ENCODE measurements at places on chromosomes 3 and 15. TPM values are rescaled to one million over a fixed set of nuclear protein-coding genes. Genes with fewer than 3 reads are reported as not detected.

The CSTA gene
- not detected for total RNA-seq

The INSYN1 gene
- total RNA-seq, result 0.26 TPM

The PLA1A gene
- total RNA-seq, result 0.92 TPM

The GPR149 gene
- total RNA-seq, result not detected

The CDC25A gene
- 15.8 TPM for total RNA-seq

The PLSCR2 gene
- total RNA-seq, result not detected

The DRD3 gene
- total RNA-seq, result not detected

The KIF7 gene
- 7.5 TPM for total RNA-seq

The OXTR gene
- total RNA-seq, result 0.28 TPM

DNA sequence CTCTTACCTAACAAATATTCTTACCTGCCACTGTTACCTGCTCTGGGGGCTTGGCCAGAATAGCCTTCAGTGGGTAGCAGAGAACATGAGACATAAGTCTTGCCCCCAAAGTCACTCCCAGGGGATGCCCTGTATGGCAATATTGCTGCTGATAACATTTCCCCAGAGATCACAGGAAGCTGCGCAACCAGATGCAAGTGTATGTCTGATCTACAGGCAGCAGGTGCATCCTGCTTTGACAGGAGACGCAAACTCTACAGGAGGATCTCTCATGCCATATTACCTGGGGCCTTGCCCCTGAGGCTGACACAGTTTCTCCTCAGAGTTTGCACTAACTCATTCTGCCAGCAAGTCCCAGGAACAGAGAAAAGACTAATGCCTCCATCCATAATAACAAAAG is 174.4 kb upstream of the LPP start:
- no peak for DNase-seq

- DNase-seq, result no peak
These were observed 16.9 kb upstream of the P2RY1 start for GRCh38 chr3:152818027-152818426.

DNA sequence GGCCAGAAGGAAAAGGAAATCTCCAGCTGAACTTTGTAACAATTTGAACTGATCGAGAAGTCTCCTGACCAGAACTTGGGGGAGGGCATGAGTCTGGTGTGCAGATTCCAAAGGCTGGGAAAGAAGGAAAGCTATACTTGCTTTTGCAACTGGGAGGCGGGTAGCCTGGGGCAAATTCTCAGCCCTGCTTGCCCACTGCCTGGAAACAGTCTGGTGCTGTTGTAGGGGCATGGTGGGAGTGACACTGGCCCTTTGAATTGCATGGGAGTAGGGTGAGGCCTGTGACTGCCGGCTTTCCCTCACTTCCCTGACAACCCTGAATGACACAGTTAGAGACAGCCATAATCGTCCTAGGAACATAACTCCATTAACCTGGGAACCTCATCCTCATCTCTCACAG is 114.0 kb upstream of the POU1F1 start:
- DNase-seq, result no peak

DNA sequence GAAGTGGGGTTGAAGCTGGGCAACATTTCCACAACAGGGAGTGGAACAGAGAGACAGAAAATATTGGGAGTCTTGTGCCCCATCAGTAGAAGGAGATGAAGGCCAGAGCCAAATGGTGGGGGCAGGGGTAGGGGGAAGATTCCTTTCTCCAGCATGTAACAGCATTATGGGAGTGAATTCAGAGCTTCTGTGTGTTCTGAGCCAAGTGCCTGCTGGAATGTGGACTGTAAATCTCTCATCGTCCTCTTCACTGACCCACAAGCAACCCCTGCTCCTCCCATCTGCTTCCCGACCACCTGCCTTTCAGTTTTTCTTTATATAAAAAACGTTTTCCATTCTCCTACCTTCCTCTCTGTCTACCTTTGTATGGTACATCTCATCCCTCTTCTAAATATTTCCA is 344.2 kb upstream of the TPRG1 start:
- no peak for DNase-seq

- no peak for DNase-seq
These were observed 530.9 kb upstream of the CBLB start for GRCh38 chr3:106399761-106400160.

DNA sequence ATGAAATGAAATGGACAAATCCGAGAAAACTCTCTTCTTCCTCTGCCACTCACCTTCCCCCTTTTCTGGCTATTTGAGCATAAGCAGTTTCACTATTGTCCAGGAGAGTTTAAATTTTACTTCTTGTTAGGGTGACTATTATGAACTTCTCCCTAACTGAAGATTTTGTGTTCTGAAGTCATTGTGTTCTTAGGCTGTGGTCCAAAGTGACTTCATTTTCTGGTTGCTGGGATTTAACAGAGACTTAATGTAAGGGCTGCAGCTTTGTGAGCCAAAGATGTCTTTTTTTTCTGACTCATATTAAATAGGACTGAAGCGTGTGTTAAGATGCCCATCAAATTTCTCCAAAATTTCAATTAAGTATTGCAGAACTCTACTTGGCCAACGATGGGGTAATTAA is 46.5 kb upstream of the FSTL1 start:
- DNase-seq, result peak; percentile 60

DNA sequence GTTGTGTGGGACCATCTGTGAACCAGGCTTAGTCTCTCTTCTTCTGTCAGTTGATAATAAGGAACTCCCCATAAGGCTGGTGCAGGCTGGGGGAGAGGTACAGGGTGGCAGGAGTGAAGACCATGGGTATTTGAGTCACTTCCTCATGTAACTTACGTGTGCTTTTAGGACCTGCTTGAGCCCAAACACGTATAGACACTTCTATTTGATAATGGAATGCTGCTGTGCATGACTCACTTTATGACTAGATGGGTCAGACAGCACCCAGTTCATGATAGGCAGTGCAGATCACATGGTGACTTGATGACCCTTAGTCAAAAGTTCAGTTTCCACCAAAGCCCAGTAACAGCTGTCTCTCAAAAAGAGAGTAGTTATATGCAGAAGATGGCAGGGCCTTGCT is 490.9 kb downstream of the ZBBX start:
- DNase-seq, result no peak

DNA sequence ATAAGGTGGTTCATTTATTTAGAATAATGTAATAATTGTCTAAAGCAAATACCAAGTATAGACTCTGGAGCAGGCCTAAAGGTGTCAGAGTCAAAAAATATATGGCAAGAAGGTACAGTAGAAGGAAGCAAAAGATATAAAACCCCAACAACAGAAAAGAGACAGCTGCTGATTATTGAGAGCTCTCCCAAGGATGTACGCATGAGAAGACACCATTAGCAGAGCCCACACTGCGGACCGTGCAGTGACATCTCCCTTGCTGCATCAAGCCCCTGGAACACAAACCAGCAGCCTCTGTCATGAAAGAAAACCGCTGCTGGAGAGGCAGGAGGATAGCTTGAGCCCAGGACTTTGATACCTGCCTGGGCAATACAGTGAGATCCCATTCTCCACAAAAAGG is 18.0 kb upstream of the SLC6A20 start:
- DNase-seq, result no peak

DNA sequence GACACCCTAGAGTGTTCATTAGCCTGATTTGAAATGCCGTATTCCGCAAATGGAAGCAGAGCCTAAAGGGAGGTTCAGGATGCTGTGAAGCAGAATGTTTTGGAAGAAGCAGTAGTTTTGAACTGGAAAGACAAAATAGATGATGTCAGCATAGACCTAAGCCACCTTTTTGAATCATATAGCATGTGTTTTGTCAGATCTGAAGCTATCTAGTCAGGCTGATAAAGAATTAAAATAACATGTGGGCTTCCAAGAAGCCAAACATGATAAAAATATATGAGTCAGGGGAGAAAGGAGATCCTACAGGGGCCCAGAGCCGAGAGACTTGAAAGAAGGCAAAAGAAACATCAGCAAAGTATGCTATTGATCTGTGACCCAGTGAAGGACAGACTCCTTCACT is 47.2 kb upstream of the RASA2 start:
- no peak for DNase-seq

- no peak for DNase-seq
These were observed 223.0 kb upstream of the MLF1 start for GRCh38 chr3:158347966-158348365.

- DNase-seq, result no peak
These were observed 626.0 kb downstream of the EDEM1 start for GRCh38 chr3:5813521-5813920.

GRCh38 chr3:45145223-45145622 is 955 bp downstream of the CDCP1 start:
- DNase-seq, result no peak

- DNase-seq, result no peak
These were observed 21.4 kb upstream of the DYNC1LI1 start for GRCh38 chr3:32592011-32592410.

- peak; percentile 19 for DNase-seq
These were observed 495 bp downstream of the CDC25A start for GRCh38 chr3:48187579-48188265.

- no peak for DNase-seq
These were observed 240.5 kb upstream of the CFAP20DC start for GRCh38 chr3:59290358-59290757.

GRCh38 chr3:134353171-134353825 is 20.9 kb downstream of the AMOTL2 start:
- no peak for DNase-seq

DNA sequence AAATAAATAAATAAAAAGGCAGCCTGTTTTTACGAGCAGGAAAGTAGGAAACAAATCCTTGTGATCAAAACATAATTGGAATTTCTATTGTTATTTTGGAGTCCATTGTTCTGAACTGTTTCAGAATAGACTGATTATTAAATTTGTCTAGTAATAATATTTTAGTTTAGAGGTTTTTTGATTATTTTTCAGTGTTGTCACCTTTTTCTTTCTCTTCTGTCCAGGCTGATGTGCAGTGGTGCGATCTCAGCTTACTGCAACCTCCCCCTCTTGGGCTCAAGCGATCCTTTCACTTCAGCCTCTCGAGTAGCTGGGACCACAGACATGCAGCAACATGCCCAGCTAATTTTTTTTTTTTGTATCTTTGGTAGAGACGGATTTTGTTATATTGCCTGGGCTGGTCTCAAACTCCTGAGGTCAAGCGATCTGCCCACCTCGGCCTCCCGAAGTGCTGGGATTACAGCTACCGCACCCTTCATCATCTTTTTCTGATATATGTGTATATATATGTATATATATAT is 38.0 kb downstream of the KAT2B start:
- DNase-seq, result no peak

DNA sequence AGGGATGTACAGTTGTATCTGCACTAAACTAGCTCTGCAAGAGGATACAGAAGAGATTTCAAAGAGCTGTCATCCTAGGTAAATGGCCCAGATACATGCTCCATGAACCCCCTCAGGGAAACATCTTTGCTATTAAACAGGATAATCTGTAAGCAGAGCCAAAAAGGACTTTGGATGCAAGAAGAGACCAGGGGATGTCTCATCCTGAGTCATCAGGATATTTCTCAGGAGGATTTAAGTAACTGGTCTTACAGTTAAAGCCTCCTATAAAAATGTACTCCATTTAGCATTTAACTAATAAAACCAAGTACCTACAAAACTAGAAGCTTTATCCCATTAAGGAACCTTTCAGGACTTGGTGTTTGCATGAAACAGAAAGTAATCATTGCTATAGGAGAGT is 48.2 kb upstream of the PHLDB2 start:
- no peak for DNase-seq

DNA sequence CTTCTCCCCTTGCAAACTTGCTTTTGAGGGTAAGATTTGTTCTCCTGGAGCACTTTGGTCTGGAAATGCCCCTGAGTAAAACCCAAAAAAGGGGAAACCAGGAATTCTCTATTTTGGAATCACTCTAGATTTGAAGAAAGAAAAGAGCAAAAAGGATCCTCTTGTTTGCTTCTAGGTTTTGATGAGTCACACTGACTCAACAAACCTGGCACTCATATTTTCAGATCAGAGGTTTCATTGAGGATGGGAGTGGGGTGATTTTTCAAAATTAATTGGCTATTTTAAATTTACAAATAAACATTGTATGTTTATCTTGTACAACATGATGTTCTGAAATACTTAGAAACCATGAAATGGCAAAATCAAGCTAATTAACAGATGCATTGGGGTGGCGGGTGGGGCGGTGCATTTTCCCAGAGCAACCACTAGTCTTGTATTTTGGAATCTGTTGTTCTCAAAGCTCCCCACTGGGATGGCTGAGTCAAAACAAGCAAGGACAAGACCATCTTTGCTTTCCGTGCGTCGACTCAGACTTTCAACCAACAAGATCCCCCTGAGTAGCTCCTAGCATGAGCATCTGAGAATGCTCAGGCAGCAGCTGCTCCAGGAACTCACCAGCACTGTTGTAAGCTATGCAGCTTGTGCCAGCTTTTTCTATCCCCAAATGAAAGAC is 451.4 kb downstream of the WDR72 start:
- DNase-seq, result no peak

GRCh38 chr3:184584464-184584891 is 22.9 kb downstream of the EPHB3 start:
- DNase-seq, result no peak

DNA sequence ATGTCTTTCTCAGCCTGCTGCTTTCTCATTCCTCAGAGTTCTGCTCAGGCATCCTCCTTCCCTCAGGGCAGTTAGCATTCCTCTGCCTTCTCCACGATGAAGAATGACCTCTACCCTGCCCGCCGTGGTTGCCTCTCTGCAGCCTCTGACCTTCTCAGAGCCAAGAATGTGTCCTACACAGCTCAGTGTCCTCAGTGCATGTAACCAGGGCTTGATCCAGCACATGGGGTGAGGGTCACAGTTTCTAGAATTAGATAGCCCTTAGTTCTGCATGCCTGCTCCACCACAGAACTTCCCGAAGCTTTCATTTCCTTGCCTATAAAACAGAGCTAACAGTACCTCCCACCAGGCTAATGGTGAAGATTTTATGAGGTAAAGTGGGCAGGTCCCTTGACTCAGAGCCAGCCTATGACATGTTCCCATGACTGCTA is 182.1 kb downstream of the CLSTN2 start:
- DNase-seq, result no peak

DNA sequence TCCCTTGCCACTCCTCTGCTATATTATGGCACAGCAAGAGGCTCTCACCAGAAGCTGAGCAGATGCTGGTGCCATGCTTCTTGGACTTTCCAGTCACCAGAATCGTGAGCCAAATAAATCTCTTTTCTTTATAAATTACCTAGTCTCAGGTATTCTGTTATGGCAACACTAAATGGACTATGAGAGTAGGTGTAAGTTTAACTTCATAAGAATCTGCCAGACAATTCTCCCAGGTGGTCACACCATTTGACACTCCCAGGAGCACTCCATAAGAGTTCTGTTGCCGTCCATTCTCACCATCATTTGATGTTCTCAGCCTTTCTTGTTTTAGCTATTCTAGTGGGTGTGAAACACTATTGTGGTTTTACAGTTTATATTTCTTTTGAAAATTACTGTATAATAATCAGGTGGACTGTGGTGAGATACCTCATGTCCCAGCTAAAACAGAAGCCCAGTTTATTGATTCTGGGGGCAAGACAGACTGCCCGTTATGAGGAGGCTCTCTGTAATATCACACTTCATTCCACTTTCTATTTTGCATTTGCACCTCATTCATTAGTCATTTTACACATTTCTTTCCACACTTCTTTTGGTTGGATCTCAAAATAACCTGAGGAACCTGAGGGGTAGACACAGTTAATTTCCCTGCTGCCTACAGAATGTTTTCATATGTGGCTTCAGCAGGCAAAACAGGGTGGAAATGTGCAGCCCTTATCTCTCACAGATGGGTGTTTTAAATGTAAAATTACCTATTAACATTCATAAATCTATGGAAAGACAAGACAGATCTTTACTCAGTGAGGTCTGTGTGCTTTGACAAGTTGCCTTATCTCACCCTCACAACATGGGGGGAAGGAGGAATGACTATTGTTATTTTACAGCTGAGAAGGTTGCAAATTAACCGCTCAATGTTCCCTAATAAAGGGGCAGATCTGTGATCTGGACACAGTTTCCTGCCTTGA is 42.1 kb downstream of the CDCP1 start:
- DNase-seq, result no peak

Measured in pulmonary artery endothelial cell (primary cell).